ENCODE measurements at places on chromosomes 12 and 14.

DNA sequence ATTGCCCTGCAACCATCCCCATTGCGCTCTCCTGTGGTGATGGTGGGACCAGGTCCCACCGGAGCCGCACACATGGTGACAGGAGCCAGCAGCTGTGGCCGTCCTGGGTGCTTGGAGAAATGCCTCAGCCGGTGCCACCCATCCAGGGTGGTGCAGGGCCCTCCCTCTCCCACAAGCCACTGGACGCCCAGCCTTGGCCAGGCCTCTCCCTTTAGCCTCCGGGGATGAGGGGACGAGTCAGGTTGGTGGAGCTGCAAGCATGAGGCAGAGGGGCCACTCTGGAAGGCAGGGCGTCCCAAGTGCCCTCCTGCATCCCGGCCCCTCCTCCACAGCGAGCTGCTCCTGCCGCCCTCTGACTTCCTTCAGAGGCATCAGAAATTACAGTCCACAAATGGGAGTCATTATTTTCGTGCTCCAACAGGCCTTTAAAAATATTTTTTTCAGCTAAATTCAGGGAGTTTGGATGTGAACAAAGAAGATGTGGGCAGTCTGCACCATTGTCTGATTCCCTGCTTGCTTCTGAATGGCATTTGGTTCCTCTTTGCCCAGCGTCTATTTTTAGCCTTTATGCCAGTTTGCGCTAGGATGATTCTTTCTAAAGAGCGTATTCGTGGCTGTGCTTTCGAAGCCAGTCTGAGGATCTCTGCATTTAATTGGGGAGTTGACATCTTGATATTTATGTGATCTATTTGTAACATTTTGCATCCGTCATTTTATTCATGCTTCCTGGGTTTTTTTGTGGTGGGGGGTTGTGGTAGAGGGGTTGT, 189.4 kb downstream of the ADGRD1 start:
- DNase-seq = no peak

- no peak for DNase-seq
Measured at GRCh38 chr12:43165351-43165750, 386.7 kb downstream of the ADAMTS20 start.

- DNase-seq = no peak
Measured at GRCh38 chr14:61549425-61549824, 145.9 kb upstream of the HIF1A start.

DNA sequence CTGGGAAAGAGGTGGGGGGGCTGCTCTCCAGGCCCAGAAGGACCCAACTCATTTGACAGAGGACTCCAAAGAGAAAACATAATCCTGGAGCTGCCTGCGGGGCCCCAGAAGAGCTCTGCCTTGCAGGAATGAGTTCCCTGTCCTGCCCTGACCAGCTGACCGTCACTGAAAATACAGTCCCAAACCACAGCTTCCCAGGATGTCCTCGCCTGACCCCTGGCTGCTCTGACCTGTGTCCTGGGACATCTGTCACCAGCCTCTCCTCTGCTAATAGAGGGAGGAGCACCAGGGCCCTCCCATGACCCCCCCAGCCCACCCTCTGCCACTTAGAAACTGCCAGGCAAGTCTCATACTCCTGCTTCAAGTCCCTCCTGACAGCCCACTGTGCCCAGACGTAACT, 9.8 kb downstream of the FIGNL2 start:
- DNase-seq = no peak

DNA sequence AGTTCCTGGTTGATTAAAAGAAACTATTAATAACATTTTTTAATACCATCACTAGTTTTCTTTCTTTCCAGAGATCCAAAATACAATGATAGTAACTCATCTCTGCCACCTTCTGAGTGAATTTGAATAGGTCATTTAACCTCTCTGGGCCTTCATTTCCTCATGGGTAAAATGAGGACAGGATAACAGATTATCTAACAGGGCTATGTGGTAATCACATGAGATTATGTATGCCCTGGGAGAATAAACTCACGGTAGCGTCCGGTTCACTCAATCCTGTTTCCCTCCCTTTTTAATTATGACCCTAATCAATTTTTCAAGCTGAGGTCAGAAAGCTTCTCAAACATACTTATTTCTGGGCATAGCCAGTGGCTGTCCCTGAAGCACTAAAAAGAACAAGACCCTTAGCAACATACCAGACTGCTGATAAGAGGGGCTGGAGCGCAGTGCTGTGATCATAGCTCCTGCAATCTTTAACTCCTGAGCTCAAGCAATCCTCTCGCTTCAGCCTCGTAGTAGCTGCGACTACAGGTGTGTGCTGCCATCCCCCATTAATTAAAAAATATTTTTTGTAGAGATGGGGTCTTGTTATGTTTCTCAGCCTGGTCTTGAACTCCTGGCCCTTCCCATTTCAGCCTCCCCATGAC, 24.2 kb downstream of the ATXN2 start:
- no peak for DNase-seq

GRCh38 chr14:94338023-94338422, 14.9 kb upstream of the SERPINA6 start:
- DNase-seq = no peak

GRCh38 chr12:62123721-62124203, 136.4 kb upstream of the USP15 start:
- peak; percentile 3 for DNase-seq

GRCh38 chr12:107605293-107605692, 80.3 kb upstream of the PWP1 start:
- no peak for DNase-seq

DNA sequence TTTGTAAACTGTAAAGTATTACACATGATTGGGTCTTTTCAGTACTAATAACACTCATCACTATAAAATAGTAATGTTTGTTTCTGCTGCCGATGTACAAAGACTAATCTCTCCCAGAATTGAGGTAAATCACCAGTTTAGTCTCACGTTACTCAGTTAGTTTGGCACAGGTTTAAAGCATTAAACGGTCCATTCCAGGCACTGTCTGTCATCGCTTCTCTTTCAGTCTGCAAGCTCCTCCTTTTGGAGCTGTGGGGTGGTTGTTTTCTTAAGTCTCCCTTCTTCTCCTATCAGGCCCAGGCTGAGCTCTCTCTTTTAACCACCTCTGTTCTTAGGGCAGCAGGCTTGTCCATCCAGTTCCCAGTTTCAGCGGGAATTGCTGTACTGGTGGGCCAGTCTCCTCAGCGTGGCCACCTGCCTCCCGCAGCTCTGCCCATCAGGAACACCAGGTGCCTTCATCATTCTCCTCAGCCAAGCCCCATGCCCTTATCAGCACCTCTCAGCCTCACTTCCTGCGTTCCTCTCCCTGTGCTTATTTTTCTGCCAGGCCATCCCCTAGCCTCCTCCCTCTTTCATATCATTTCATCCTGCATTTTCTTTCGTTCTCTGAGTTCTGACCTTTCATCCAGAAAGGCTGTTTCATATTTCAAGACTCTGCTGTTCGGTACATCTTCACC, 149.0 kb downstream of the TGFB3 start:
- no peak for DNase-seq

DNA sequence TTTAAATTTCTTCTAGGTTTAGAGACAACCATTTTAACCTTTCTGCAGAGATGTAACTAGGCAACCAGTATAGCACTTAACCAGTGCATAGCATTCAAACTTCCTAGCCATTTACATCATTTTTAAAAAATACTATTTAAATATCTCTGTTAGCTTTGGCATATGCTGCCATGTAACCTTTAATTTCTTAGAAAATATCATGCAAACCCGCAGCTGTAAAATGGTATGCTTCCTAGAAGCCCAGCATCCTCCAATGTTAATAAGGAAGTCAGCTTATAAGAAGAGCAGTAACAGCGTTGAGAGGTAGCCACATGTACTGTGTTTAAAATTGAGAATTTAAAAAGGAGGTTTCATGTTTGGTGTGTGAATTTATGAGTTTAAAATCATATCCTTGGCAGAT, 22.8 kb downstream of the GNG2 start:
- DNase-seq = no peak

DNA sequence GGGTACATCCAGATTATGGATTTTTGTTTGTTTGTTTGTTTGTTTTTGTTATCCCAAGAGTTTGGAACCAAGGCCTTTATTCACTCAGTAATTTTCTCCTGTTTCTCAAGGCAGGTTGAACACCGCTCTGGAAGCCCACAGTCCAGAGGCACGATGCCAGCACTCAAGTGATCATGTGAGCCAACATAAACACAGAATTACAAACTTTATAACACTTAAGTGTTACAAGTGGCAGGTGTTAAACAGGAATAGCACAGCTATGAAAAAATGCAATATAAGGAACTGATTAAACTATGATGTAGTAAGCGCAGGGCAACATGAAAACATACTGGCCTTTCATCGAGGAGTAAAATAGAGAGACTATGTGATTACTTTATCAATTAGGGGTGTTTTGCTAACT, 1885.8 kb upstream of the SEL1L start:
- DNase-seq = no peak

DNA sequence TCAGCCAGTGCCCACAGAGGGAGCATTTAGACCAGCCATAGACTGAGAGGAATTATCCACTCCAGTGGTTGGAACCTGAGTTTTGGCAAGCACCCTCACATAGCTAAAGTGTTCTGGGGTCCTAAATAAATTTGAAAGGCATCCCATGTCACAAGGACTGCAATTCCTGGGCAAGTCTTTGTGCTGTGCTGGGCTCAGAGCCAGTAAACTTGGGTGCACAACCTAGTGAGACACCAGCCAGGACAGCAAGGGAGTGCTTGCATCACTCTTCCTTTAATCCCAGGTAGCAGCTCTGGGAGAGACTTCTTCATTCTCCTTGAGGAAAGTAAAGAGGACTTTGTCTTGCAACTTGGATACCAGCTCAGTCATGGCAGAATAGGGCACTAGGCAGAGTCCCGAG, 142.0 kb upstream of the FSCB start:
- DNase-seq = no peak

DNA sequence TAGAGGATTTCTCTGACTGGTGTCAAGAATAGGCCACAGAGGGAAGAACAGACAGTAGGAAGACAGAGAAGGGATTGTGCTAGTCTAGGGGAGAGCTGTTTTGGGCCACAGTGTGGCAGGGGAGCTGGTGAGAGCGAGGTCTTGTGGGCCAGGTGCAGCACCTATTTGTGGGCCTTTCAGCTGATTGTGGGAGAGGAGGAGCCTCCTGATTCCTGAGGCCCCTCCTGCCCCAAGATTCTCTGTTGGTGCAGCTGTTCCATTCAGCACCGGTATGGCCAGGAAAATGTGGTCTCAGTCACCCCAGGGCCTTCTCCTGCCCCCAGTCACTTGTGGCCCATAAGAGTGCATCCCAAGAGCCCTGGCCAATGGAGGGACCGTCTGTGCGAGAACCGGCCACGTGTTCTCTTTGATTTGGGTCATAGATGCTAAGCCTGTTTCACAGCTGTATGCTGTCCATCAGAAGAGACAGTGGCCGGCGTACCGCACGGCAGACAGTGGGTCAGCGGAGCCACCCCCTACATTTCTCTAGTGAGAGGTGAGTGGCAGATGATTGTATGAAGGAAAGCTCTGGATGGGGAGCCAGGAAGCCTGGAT, 27.7 kb downstream of the TPCN1 start:
- DNase-seq = no peak
